ENCODE measurements at places on chromosomes 12 and 14.

DNA sequence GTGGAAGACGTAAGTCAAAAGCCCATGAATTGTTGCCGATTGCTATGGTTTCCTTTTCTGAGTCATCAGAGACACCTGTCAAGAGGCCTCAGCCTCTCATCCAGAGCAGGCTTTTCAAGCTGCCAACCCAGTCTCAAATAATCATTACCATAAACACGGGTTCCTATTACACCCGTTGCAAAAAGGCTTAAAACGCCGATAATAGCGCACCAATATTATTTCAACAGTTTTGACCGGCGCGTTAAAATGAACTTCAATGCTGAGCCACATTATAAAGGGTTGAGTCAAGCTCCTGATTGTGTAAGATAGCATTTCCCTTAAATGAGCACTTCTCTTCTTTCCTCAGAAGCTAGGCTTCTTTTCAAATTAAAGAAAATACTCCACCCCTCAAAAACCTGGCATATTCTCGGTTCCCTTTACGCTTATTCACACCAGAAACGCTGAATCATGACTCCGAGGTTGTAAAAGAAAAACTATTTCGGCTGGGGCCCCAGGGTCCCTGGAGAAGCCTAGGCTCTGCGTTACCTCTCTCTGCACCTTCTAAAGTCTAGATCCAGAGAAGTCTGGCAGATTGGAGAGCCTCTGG, 1.4 kb downstream of the TMTC1 start:
- DNase-seq = no peak

- no peak for DNase-seq
These were observed 8.1 kb downstream of the CARMIL3 start for GRCh38 chr14:24059841-24060388.

- no peak for DNase-seq
These were observed 6.4 kb downstream of the OS9 start for GRCh38 chr12:57700317-57700716.

- DNase-seq = no peak
These were observed 165.2 kb upstream of the OTX2 start for GRCh38 chr14:56975521-56975920.

GRCh38 chr12:122499991-122500684, 594 bp downstream of the ZCCHC8 start:
- DNase-seq = no peak

DNA sequence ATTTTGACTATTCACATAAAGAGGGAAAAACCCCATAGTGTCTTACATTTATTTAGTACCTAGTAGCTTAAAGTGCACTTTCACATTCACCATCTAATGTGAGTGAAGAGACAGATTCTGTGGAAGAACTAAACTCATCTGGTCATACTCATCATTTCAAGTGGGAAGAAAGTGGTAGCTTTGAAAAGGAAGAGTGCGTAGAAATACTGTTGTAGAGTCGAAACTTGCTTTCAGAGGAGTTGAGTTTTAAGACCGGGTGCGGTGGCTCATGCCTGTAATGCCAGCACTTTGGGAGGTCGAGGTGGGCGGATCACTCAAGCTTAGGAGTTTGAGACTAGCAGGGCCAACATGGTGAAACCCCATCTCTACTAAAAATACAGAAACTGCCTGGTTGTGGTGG, 222.2 kb downstream of the ERC1 start:
- DNase-seq = no peak

- DNase-seq = no peak
These were observed 24.5 kb downstream of the ERG28 start for GRCh38 chr14:75636100-75636692.

DNA sequence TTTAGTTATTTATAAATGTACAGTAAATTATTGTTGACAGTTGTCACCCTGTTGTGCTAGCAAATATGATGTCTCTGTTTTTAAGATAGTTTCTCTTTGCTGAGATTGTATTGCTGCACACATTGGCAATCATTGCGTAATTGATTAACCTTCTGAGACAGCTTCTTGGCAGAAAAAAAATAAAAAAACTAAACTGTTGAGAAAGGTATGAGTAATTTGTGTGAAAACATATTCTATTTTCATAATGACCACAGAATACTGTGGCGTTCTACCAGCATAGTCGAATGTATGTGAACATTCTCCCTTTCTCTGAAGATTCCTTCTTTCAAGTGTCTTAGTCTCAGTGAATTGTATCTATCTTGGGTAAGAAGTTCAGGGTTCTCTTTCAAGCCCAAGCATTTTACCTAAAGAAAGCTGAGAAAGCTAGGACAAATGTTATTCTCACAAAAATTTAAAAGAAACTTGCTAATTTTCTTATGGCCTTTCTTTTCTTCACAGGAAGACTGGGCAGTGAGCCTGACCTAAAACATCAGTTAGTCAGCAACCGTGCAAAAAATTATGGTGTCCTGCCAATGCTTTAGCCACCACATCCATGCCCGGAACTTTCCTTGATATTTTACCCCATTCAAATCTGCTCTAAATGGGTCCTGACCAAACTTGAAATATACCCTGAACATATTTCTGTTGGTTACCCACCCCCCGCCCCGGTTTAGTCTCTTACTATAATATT, 69.0 kb upstream of the REP15 start:
- no peak for DNase-seq

DNA sequence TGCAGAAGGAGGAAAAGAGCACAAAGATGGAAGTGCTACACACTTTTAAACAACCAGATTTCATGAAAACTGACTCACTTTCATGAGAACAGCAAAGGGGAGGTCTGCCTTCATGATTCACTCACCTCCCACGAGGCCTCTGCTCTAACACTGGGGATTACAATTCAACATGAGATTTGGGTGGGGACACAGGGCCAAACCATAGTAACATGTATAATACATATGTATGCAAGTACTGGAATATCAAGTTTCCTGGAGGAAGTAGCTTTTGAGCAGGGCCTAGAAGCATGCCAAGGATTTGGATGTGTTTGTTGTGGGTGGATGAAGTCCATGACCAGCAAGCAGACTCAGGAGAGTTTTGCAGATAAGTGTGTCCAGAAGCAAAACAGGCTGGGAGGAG, 409.0 kb downstream of the RGS6 start:
- DNase-seq = no peak

- peak; percentile 82 for DNase-seq
These were observed 412.9 kb downstream of the RAD51B start for GRCh38 chr14:68232300-68233055.

DNA sequence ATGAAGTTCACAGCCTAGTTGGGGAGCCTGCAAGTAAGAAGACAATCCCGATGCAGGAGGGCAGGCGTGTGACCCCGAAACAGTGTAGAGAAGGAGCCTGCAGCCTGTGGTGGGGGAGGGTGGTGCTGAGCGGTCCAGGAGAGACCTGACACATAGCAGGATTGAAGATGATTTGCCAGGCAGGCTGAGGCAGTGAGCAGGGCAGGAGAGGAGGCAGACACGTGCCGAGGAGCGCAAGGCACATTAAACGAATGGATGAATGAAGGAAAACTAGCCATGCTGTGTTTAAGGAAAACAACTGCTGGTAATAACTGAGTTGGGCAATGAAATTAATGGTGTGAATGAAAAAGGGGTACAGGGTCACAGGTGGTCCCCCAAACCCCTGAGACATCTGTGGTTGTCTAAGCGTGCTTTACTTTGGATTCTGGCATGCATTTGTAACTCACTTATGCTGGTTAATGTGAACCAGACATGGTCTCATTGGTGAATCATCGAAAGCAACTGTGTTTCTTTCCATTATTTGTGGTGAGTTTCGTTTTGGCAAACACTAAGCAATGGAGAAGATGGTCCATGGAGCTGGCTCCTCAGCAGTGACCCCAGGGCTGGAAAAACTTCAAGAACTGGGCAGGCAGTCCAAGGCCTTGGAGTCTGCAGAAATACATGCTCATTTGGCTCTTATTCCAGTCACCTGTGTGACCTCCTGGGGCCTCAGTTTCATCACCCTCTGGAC, 96.9 kb upstream of the EVL start:
- peak; percentile 73 for DNase-seq

DNA sequence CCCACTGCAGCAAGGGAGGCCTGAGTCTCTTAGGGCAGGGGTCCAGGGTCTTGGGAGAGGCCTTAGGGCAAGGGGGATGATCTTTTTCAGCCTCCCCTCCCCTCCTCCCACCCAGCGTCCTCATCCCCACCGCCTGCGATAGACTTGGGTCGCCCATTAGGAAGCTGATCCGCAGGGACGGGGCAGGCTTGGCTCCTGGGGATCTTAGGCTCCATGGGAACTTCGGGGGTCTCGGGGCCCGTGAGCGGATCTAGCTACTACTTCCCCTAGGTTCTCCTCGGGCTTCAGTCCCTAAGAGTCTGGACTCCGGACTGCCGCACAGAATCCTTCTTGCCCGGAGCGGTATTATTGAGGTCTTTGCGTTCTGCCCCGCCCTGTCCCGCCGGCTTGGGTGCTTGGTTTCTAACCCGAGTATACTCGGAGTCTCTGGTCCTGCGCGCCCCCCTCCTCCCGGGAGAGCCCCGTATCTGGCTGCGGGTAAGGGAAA, 2.2 kb upstream of the PTHLH start:
- DNase-seq = no peak

DNA sequence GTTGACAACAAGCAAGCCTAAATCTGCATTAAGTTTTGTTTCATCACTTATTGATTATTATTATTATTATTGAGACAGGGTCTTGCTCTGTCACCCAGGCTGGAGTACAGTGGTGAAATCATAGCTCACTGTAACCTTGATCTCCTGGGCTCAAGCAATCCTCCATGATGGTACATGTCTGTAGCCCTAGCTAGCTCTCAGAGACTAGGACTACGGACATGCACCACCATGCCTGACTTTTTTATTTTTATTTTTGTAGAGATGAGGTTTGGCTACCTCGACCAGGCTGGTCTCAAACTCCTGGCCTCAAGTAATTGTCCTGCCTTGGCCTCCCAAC, 35.7 kb upstream of the STK38L start:
- DNase-seq = no peak

GRCh38 chr12:120015313-120015712, 26.3 kb downstream of the BICDL1 start:
- no peak for DNase-seq

- no peak for DNase-seq
These were observed 451.3 kb upstream of the USP15 start for GRCh38 chr12:61808856-61809255.

GRCh38 chr14:70857496-70857890, 48.2 kb upstream of the MAP3K9 start:
- DNase-seq = no peak

DNA sequence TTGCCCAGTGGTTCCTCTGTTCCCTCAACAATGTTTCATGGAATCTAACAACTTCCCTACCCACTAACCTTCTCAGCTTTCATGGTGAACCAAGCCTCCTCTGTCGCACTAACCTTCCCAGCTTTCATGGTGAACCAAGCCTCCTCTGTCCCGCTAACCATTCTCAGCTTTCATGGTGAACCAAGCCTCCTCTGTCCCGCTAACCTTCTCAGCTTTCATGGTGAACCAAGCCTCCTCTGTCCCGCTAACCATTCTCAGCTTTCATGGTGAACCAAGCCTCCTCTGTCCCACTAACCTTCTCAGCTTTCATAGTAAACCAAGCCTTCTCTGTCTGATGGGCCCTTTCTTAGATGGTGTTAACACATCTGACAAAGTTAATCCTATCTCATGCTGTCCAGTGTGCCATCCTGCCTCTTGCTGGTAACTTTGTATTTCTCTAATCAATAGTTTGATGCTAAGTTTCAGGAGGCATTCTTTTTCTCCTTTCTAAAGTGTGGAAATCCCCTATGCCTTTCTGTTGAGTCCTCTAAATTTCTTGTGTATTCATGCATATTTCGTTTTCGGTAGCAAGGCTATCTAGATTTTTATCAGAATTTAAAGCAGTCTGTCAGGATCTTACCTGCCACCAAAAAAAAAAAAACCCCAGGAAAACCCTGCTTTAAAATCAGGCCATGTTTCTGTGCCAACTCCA, 26.8 kb upstream of the KCNK13 start:
- DNase-seq = no peak

DNA sequence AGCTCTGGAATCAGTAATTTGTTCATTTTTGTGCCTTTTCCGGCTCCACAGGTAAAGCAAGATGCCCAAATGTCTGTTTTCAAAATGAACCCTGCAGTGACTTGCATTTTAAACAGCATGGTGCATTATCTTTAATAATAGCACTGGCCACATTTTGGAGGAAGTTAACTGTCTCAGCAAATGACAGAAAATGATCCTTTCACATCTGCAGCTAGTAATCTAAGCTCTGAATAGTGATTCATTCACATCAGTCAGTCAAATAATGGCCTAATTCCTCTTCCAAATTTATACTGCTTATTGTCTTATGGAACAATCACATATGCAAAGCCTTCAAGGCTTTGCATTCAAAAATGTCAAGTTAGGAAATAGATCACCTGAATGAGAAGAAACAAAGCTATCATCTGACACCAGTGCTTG, 75.6 kb downstream of the PPM1H start:
- no peak for DNase-seq

DNA sequence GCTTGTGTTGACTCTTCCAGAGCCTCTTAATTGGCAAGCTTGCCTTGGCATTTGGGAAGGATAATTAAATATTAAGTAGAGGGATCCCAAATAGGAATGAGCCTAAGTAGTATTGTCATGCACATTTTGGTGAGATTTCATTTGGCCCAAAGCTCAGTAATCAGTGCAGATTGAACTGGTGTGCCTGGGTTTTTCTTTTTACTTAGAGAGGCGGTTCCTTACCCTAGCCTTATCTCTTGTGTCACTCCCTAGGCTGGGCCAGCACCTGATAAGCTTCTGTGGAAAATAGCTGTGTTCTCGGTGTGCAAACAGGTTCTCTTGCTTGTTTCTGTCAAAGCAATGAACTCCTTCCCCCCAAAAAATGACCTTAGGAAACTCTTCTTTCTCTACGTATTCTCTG, 9.3 kb upstream of the B4GALNT3 start:
- no peak for DNase-seq

GRCh38 chr14:75523771-75524171, 1.5 kb downstream of the BATF start:
- no peak for DNase-seq

- DNase-seq = no peak
These were observed 101.0 kb upstream of the PWP1 start for GRCh38 chr12:107584563-107584962.

DNA sequence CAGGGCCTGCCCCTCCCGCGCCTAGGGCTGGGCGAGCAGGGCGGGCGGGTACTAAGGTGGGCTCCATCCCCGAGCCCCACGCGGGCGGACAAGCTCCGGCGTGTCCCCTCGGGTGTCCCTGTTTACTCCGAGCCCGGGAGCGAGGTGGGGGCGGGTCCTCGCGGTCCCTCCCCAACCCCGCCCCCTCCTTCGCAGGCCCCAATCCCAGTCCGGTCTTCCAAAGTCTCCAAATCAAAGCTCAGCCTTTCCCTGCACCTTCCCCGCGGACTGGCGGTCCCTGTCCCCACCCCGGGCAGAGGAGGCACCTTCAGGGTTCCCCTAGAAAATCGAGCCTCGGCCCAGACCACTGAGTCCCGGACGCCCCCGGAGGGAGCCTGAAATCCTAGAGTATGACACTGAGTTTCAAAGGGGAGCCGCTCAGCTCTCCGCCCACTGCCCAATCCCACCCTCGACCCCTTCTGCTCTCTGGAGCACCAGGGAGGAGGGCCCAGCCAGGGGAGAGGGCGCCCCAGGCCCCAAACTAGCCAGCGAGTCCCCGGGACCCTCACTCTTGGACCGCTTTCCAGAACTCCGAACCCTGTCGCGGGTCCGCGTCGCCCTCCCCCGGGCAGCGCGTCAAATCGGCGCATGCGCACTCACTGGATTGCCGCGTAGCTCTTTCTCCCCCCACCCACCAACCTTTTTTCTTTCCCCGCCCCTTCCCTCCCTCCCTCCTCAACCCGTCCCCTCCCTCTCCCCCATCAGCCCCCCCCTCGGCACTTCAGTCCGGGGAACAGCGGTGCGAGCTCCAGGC, at the start of gene LRP1:
TSS of gene LRP1 (plus strand) at position 758 of the 793 bp plus-strand sequence. CDS start 482 bp downstream, outside the sequence.
- DNase-seq = peak; percentile 43

GRCh38 chr12:123237646-123238329, 4.6 kb downstream of the MTRFR start:
- no peak for DNase-seq

- DNase-seq = no peak
These were observed 44.1 kb downstream of the SCARB1 start for GRCh38 chr12:124819525-124819924.
